ENCODE measurements at places on chromosomes 6 and 20.

DNA sequence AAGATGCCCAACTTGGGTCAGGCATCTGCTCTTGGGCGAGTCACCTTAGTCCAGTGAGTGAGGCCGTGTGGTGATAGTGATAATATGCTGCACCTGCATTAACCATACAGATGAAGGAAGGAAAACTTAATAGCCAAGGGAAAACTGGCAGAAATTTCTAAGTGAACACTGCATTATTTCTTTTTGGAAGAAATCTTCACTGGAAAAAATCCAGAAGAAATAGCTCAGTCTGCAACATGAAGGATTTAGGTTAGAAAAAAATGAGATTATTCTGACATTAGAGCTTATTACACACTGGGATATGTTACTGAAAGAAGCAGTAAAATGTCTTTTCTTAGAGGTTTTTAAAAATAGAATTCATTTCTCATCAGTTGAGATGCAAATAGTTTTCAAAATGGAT lies 947.3 kb downstream of the KIF16B start:
- DNase-seq: no peak

DNA sequence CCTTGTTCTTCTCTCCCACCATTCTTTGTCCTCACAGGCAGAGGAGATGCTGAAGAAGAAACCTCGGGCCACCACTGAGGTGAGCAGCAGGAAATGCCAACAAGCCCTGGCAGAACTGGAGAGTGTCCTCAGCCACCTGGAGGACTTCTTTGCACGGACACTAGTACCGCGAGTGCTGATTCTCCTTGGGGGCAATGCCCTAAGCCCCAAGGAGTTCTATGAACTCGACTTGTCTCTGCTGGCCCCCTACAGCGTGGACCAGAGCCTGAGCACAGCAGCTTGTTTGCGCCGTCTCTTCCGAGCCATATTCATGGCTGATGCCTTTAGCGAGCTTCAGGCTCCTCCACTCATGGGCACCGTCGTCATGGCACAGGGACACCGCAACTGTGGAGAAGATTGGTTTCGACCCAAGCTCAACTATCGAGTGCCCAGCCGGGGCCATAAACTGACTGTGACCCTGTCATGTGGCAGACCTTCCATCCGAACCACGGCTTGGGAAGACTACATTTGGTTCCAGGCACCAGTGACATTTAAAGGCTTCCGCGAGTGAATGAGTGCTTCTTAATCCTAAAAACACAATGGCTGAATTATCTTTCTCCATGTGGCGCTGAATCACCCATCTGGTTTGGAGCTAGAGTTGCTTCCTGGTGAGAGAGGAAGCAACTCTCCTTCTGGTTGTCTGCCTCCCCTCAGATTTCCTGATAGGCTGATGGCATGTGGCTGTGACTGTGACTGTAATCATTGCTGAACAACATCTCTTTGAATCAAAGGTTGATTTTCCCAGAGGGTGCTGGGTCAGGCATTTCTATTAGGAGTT lies 4.6 kb downstream of the MAD2L1BP start:
- DNase-seq: no peak

DNA sequence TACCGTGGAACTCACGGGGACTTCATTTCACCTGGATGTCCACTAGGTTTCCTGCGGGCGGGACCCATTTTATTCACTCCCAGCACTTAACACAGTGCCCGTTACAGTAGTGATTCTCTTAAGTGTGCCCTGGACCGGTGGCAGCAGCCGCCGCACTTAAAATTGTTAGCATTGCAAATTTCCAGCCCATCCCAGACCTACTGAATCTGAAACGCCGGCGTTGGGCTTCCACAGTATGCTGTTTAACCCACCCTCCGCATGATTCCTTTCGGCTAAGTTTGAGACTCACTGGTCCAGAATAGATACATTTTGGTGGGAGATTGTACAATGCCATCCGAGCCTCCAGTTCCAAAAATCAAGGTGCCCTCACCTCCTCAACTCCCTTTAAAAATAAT lies 967 bp downstream of the SMPDL3A start:
- DNase-seq: no peak

- no peak for DNase-seq
Measured at GRCh38 chr6:17714879-17715851, 8.4 kb upstream of the NUP153 start.

GRCh38 chr20:53940907-53941545 lies 129.4 kb downstream of the BCAS1 start:
- peak; percentile 67 for DNase-seq

DNA sequence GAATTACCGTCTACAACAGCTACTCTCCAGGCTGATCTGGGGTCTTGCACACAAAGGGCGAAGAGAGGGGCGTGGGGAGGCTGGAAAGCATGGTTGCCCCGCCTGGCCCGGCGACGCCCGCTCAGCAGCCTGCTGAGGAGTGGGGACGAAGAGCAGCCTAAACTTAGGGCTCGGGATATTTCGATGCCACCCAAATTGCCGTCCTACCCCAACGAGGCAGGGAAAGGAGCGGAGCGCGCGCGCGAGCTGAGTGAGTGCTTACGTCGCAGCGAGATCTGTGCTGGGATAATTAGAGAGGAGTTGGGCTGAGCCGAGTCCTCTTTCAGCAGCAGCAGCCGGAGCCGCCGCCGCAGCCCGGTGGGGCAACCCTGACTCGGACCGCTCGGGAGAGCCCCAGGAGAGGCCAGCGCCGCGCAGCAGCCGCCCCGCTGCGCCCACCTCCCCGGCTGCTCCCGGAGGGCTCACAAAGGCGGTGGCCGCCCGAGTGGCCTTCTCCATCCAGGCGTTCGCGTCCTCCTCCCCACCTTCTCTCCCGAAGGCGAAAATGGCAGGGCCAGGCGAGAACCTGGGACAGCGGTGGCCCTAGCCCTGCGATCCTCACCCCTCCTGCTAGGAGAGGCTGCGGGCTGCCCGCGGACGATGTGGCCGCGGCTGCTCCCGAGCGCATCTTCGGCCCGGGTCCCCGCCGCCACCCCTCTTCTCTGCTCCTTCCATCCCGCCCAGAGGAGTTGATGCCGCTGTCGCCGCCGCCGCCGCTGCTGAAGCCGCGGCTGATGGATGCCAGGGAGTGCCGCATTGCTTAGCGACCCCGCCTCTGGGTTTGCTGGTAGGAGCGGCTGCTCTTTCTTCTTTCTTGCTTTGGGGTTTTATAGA lies at the start of gene CLVS2:
Gene CLVS2 (plus strand): TSS at position 315 of the 873 bp plus-strand sequence. CDS start 1,543 bp downstream, outside the sequence.
- DNase-seq: peak; percentile 30

GRCh38 chr6:69650703-69651102 lies 146.1 kb downstream of the LMBRD1 start:
- DNase-seq: no peak

DNA sequence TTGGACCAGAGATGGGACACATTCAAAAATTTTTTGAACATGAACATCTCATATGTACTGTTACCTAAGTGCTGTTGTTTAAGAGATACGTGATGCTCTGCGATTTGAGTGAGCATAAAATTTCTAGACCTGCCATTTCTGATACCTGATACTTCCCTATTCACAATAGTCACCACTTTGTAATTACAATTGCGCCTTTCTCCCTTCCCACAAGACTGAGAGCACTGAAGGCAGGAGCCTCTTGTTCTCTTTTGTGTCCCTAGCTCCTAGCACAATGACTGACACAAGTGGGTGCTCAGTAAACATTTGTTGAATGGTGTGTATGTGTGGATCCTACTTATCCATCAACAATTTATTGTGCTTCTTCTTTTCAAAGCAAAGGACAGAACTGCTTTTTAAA lies 92.8 kb upstream of the TMEM30A start:
- DNase-seq: no peak

DNA sequence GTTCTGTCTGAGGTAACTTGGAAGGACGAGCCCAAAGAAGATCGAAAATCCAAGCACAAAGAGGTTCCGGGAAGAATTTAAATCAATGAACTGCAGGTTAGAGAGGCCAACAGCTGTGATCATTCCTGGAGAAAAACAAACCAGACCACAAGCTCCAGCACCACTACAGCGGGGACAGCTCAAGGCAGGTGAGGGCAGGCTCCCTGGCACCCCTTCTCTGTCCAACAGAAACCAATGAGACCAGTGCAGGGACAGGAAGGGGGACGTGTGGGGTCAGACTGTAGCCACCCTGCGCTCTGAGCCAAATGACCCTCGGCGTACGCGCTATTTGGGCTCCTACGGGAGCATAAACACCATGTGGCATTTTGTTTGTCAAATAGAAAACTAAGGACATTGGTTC lies 139.3 kb downstream of the SLC23A2 start:
- DNase-seq: no peak

Measured in femur (tissue), 1 donor.